Germinal center (tissue), 1 donor: ENCODE measurements at places on chromosomes 6 and 20.

DNA sequence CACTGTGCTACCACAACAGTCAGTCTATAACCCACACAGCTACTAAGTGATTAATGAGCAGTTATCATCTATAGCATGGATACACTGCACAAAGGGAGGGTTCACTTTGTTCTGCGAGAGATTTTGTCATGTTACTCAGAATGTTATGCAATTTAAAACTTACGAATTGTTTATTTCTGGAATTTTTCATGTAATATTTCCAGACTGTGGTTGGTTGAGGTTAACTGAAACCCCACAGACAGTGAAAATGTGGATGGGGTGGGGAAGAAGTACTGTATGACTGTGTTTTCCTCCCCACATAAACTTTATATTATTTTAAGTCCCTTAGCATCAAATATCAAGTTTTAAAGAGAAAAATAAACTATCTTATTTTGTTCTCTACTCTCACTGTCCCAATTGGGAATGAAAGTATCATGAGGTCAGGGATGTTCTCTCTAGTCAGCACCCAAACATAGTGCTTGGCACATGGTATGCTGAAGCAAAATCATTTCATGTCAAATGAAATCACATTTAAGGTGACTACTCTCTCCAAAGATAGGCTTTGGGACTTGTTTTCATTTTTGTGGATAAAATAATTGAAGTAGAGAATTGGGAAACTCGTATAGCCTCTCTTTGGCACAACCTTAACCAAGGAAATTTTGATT is 25.4 kb downstream of the DOP1A start:
- DNase-seq, result no peak

GRCh38 chr6:166567107-166567506 is 19.4 kb downstream of the RAMACL start:
- DNase-seq, result no peak

- DNase-seq, result no peak
These were observed 16.4 kb downstream of the SLCO4A1 start for GRCh38 chr20:62658593-62659178.

DNA sequence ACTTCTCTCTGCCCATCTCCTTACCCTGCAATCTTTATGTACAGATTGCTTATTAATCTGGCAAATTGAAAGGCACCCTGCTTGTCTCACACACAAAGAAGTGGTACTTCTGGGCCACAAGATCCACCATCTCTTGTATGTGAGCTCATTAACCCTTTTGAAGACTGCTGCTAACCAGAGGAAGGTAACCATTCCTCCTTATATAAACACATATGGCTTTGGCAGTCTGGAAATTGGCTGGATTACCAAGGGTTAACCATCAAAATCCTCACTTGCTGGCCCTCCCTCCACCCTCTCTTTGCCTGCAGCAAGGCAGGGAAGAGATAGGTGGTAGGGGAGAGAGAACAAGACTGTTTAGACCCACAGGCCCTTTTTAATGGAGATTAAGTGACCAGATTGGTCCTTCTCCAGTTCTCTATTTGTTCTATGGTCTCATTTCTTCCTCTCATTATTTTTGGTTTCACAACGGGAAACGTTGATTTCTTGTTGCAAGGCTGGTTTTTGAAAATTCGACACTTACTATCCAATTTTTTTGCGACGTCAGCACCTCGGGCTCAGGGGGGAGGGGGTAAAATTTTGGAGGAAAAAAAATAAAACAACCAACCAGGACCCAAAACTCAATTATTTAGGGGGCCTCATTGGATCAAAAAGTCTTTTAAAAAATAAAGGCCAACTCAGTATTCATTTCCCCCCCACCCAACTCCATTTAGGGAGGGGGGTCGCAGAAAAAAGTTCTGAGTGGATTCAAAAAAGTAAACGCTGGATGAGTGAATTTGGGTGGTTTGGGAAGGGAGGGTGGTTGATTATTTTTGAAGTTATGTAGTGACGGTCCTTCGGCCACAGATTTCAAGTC is 859 bp downstream of the PPP1R10 start:
- no peak for DNase-seq

- no peak for DNase-seq
These were observed 60.7 kb downstream of the MDGA1 start for GRCh38 chr6:37636801-37637561.

DNA sequence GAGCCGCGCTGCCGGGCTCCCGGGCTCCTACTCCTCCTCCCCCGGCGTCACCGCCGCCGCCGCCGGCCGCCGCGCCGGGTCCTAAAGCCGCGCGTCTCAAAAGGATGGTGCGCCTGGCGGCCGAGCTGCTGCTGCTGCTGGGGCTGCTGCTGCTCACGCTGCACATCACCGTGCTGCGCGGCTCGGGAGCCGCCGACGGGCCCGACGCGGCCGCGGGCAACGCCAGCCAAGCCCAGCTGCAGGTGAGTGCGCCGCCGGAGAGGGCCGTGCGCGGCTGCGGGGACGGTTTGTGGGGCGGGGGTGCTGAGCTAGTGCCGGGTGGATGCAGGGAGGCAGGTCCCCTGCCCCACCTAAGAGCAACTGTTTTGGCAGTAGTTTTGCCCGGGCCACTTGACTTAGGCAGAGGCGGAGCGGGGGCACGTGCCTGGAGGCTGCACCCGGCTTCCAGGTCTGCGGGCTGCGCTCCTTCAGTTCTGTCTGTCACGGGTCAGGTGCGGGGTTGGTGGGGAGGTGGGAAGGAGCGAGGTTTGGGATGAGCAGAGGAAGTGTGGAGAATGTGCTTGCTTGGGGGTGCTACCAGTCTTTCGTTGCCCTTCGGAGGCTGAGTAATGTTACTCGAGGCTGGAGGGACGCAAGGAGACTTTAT is 722 bp downstream of the ISM1 start:
- peak; percentile 16 for DNase-seq

GRCh38 chr20:57412347-57413029 is 21.3 kb downstream of the RBM38 start:
- no peak for DNase-seq

GRCh38 chr6:44850312-44850711 is 462.8 kb downstream of the CDC5L start:
- DNase-seq, result no peak

DNA sequence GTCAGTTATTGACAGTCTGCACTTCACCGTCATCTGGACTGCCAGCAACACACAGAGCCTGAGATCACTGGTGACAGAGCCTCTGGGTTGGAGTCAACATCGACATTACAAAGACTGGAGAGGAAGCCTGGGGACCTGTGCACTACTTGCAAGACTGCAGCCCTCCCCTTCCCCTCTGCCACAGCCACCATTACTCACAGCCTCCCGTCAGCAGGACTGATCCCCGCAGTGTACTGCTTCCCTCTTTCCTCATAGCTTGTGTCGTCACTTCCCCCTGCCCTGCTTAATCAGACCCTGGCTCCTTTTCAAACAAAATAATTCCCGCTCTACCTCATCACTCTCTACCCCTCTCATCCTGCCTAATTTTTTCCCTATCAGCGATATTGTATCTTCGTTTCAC is 235.5 kb upstream of the KCNQ5 start:
- no peak for DNase-seq

GRCh38 chr20:13492001-13492481 is 146.7 kb downstream of the TASP1 start:
- DNase-seq, result no peak

DNA sequence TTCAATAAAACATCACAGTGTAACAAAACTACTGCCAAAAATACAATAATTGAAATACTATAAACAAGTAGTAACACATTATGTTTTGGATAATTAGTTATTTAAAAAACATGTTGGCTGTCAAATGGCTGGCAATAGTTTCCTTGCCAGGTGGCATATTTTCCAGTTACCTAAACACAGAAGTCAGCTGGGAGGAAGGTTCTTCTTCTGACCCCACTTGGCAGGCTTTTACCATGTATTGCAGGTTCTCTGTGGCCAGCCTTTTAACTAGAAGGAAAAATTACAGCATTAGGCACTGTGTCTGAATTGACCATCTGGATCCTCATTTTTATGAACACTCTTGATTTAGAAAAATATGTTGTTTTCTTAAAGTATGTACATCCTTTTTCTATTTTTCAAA is 131.4 kb downstream of the MMS22L start:
- no peak for DNase-seq

- no peak for DNase-seq
These were observed 158.5 kb downstream of the SASH1 start for GRCh38 chr6:148501178-148501590.

DNA sequence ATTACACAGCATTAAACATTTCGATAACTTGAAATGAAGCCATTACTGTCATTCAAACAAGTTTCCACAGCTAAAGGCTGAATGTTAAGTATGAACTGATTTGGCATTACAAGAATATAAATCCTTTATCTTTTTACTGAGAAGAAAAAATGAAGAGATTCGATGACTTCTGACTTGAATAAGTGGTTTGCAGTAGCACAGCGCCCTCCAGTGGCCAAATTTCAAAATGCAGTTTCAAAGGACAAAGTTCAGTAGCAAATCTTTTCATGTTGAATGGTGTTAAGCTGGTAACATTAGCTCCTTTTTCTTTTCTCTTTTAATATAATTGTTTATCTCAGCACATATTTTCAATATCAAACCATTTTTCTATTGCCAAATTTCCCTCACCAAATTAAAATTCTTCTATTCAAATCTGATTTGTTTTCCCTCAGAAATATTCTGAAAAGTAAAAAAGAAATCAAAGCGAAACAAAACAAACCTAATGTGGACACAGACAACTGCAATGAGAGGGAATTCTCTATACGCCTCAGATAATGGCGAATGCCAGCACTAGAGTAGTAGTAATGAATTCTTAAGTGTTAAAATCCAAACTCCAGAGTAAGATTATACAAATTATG is 145.7 kb downstream of the BTBD9 start:
- peak; percentile 14 for DNase-seq

DNA sequence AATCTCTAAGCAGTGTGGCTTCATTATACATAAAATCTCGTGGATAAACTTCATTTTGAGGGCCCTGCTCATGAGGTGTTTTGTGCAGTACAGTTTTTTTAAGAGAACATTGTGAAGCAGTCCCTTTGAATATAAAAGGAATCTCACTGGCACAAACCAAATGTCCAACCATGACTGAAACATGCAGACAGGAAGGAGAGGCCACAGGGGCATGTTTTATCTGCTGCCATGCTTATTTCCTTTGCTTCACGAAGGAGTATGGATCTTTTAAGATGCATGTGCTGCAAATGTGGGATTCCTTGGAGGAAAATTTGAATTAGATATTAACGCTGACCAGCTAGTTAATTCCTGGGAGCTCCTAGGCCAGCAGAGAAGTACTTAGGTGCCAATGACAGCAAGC is 192.3 kb downstream of the DST start:
- no peak for DNase-seq

DNA sequence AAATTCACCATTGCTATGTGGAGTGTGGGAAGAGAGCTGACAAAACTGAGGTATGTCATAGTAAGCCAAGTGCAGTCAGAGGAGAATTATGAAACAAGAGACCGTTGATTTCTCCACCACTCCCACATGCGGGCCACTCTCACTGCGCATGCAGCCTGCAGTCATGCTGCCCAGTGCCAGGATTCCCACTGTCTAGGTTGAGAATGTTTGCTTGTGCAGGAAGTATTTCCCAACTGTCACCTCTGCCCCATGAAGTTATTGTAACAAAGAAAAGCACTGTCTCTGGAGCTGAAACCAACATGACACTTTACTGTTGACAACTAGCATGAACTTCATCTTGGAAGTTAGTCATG is 18.7 kb upstream of the SFT2D1 start:
- DNase-seq, result no peak

GRCh38 chr6:137157601-137158000 is 15.8 kb downstream of the IL22RA2 start:
- DNase-seq, result no peak

GRCh38 chr20:44830995-44831394 is 20.6 kb upstream of the RIMS4 start:
- DNase-seq, result no peak

DNA sequence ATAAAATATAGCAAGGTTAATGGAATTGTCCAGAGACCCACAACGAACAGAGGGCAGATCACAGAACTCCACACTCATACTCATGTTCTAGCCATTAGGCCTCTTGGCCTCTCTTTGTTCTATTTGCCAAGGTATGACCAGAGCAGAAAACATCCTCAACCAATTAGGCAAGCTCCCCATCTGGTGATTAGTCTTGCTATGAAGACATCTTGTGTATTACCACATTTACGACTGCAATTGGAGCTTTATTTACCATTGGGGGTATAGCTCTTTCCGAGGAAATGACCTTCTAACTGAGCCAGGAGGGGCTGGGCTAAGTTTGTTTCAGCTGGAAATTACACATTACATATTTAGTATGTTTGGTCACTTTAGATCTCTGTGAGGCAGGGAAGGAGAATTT is 593.9 kb downstream of the CD109 start:
- DNase-seq, result no peak

GRCh38 chr20:46740214-46740609 is 30.8 kb downstream of the SLC2A10 start:
- no peak for DNase-seq

DNA sequence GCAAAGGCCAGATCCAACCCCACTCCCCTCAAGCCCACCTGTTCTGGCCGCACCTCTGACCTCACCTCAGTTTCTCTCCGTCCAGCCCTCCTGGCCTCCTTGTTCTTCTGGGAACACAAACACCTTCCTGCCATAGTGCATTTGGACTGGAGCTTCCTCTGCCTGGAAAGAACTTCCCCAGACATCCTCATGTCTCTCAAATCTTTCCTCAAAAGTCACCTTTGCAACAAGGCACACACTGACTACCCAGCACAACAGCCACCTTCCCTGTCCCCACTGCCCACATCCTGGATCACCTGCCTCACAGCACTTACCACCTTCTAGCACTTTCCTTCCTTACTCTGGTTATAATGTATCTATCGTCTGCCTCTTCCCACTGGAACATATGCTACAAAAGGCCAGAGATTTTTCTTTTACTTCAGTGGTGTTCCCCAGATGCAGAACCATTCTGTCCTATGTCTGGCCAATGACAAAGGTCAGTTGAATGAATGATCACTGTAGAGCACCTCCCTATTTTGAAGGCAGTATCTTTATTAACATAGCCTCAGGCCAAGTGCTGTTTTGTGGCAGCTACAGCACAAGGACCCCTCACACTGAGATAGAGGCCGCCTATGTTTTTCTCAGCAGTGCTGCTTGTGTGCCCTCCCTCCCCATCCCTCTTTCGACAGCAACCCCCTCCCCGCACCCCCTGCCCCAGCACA is 4.1 kb downstream of the HLA-B start:
- DNase-seq, result no peak

DNA sequence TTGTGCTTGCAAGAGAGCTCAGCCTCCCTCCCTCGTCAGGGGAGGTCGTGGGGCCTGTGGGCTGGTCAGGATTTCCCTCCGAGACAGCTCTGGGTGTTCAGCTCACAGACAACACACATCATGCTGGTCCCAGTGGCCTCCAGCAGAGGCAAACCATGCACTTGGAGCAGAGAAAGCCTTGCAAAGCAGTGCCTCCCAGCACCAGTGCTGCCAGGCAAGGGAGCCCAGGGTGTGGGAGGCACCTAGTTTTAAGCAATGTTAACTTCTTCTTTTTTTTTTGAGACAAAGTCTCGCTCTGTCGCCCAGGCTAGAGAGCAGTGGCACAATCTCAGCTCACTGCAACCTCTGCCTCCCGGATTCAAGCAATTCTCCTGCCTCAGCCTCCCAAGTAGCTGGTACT is 34.0 kb upstream of the INSM1 start:
- DNase-seq, result no peak

DNA sequence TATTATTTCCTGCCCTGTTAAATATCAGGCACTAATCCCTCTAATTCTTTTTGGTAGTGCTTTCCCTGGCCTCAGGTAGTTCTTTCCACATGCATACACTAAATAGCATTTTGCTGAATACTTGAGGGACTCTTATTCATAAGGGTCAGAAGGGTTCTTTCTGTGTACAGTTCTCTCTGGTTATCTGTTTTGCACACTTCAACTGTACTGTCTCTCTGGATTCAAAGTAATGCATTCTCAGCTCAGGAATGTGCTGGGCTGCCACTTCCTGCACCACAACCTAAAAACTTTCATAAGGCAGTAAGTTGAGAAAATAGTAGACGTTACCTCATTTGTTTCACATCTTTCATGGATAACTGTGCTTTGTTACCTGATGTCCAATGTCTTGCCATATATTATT is 32.1 kb downstream of the C6orf141 start:
- DNase-seq, result no peak
